Pons (tissue), 1 donor: ENCODE measurements at places on chromosomes 7 and 10.

DNA sequence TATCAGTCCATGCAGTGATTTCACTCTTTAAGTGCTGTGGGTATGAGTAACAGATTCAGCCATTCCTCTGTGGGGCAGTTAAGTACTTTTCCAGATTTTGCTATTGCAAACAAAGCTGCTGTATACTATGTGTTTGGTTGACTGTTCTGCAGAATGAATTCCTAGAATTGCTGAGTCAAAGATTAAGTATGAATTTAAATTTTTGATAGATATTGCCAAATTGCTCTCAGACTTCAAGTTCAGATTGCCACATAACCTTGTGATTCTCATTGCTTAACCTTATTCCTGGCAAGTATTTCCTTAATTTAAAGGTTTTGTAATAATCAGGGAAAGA is 21.6 kb upstream of the SAR1A start:
- no peak for DNase-seq

- no peak for DNase-seq
These were observed 388.7 kb upstream of the NRP1 start for GRCh38 chr10:33723181-33723580.

- DNase-seq, result no peak
These were observed 80.5 kb downstream of the ANKRD26 start for GRCh38 chr10:27019827-27020226.

- DNase-seq, result peak; percentile 95
These were observed 1.5 kb downstream of the ADGRA1 start for GRCh38 chr10:133088956-133089800.

- no peak for DNase-seq
These were observed 64.4 kb upstream of the AHR start for GRCh38 chr7:17234030-17234397.

- DNase-seq, result no peak
These were observed 3.6 kb downstream of the C10orf67 start for GRCh38 chr10:23341004-23341403.

DNA sequence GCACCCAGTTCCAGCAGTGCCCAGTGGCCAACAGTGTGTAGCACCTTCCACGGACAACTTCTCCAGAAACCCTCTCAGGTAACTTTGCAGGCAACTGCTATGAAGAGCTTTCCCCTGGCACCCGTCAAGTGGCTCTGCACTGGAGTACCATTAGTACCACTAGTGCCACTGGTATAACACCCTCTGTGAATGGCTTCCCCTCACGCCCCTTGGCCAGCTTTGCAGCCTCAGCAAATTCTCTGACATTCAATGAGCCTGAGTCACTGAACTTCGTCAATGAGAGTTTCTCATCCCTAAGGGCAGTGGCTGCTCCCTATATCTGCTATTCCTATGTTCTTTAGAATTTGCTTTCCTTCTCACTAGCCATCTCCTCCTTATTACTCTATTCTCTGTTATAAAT is 7.6 kb upstream of the HERPUD2 start:
- DNase-seq, result no peak

GRCh38 chr10:78905957-78906308 is 162.8 kb upstream of the ZMIZ1 start:
- peak; percentile 41 for DNase-seq

DNA sequence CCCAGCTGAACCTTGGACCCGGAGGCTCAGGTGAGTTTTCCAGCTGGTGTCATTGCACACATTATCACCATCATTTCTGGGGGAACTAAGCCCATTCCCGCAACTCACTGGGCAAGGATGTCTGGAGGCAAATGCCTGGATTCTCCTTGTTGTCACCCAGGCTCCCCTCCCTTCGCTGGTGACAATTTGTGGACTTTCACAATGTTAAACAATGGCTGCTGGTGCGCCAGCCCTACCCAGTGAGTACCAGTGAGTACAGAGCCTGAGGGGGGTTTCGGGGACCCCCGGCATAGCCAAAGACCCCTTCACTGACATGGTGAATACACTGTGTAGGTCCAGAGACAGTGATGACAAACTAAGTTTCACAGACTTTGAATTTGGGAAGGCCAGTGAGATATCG is 189.2 kb downstream of the ADARB2 start:
- DNase-seq, result no peak
